Gastroesophageal sphincter (tissue), 4 donors: ENCODE measurements at places on chromosomes 2 and 18.

DNA sequence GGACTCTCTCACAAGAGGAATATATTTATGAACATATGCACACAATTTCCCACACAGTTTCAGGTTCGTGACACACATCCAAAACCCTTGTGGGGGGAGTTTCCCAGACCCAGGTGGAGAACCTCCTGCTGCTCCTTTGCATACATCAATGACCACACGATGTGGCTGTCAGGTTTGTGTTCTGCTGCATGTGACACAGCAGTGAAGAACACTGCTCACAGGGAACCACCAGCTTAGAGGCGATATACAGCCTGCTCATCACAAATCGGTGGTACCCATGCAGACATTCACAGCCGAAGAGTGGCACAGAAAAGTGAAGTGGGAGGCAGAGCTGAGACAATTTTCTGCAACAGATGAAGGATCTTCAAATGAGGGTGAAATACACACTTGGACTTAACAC lies 175.6 kb upstream of the ZFP36L2 start:
- ATAC-seq: no peak
- H3K27me3 ChIP-seq: no peaks in the 10 kb centered on the region
- no peak overlapping the region for H3K27ac ChIP-seq
- H3K36me3 ChIP-seq: no peaks in the 10 kb centered on the region
- H3K4me3 ChIP-seq: no peak overlapping the region

- H3K36me3 ChIP-seq: no peaks in the 10 kb centered on the region
- H3K4me1 ChIP-seq: no peaks in the 10 kb centered on the region
- H3K27me3 ChIP-seq: no peaks in the 10 kb centered on the region
- no peak overlapping the region for H3K27ac ChIP-seq
Measured at GRCh38 chr2:164554487-164554886, 66.8 kb downstream of the GRB14 start.

- peaks cover under 1% of the 10 kb centered on the region for H3K27me3 ChIP-seq
- no peaks in the 10 kb centered on the region for H3K4me1 ChIP-seq
- H3K4me3 ChIP-seq: no peak overlapping the region
Measured at GRCh38 chr18:36107477-36107876, 21.7 kb downstream of the SLC39A6 start.

GRCh38 chr2:85016446-85016845 lies 45.5 kb downstream of the KCMF1 start:
- peak overlapping the region; percentile 56 for H3K27ac ChIP-seq
- H3K4me1 ChIP-seq: peaks cover 12% of the 10 kb centered on the region
- H3K4me3 ChIP-seq: no peak overlapping the region
- H3K36me3 ChIP-seq: no peaks in the 10 kb centered on the region

- ATAC-seq: no peak
- no peaks in the 10 kb centered on the region for H3K27me3 ChIP-seq
- H3K36me3 ChIP-seq: no peaks in the 10 kb centered on the region
- no peaks in the 10 kb centered on the region for H3K4me1 ChIP-seq
- no peak overlapping the region for H3K4me3 ChIP-seq
Measured at GRCh38 chr18:40546875-40547274, 1408.2 kb upstream of the PIK3C3 start.

GRCh38 chr2:171004363-171004762 lies 75.3 kb downstream of the GORASP2 start:
- ATAC-seq: no peak
- no peak overlapping the region for H3K4me3 ChIP-seq
- H3K27ac ChIP-seq: no peak overlapping the region
- peaks cover 10% of the 10 kb centered on the region for H3K36me3 ChIP-seq
- no peaks in the 10 kb centered on the region for H3K27me3 ChIP-seq

DNA sequence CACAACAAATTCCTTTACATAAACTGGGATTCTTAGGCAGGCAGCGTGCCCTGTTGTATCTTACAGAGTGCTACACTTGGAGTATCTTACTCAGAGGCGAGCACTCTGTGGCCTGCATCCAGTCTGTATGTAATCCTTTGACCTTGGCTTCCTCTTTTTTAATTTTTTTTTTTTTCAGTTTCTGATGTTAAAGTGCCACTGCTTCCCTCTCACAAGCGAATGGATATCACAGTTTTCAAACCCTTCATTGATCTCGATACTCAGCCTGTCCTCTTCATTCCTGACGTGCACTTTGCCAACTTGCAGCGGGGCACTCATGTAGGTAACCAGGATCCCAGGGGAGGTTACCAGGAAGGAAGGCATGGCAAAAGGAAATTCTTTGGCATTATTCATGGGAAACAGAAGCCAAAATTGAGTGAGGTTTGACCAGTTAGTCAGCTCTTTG lies 40.4 kb downstream of the GRHL1 start:
- no peaks in the 10 kb centered on the region for H3K27me3 ChIP-seq
- no peak overlapping the region for H3K4me3 ChIP-seq
- no peaks in the 10 kb centered on the region for H3K36me3 ChIP-seq
- H3K27ac ChIP-seq: no peak overlapping the region
- ATAC-seq: no peak
- H3K4me1 ChIP-seq: peaks cover 20% of the 10 kb centered on the region

- H3K36me3 ChIP-seq: no peaks in the 10 kb centered on the region
- no peak overlapping the region for H3K4me3 ChIP-seq
- no peaks in the 10 kb centered on the region for H3K27me3 ChIP-seq
- H3K4me1 ChIP-seq: no peaks in the 10 kb centered on the region
- peak overlapping the region; percentile 98 for H3K27ac ChIP-seq
- no peak for ATAC-seq
Measured at GRCh38 chr2:10045561-10046355, 2.4 kb downstream of the KLF11 start.

DNA sequence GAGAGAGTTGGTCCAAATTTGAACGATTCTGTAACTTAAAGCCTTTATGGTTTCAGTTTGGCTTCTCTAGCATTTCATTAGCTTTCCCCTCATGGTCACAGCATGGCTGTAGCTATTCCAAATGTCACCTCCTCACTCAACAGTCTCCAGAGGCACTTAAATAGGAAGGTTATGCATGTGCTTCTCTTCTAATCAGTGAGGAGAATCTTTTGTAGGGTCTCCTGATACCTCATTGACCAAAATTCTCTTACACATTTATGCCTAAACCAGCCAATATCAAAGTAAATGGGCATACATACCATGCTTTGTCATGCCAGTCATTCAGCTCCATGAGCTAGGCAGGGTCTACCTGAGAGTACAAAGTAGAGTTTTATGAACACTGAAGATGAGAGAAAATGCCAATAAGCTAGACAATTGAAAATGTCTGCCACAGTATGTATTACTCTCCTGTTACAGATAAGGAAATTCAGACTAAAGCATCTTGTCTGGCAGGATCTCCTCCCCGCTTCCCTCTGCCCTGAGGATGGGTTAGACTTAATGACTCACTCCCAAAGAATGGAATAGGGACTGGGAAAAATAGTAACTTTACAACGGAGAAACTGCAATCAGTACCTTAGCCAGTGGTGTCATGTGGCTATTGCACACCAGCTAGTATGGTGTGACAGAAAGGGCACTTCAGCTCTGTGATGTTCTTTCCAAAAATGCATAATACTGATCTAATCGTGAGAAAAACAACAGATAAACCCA lies 15.4 kb downstream of the DSG2 start:
- no peak overlapping the region for H3K27ac ChIP-seq
- ATAC-seq: no peak
- H3K4me1 ChIP-seq: no peaks in the 10 kb centered on the region
- no peaks in the 10 kb centered on the region for H3K27me3 ChIP-seq
- no peak overlapping the region for H3K4me3 ChIP-seq
- H3K36me3 ChIP-seq: no peaks in the 10 kb centered on the region

- no peaks in the 10 kb centered on the region for H3K4me1 ChIP-seq
- no peak overlapping the region for H3K4me3 ChIP-seq
- no peaks in the 10 kb centered on the region for H3K27me3 ChIP-seq
- no peak for ATAC-seq
- no peaks in the 10 kb centered on the region for H3K36me3 ChIP-seq
- H3K27ac ChIP-seq: no peak overlapping the region
Measured at GRCh38 chr2:103986001-103986400, 867.9 kb upstream of the POU3F3 start.

GRCh38 chr2:183059561-183059960 lies 19.0 kb upstream of the DUSP19 start:
- H3K27me3 ChIP-seq: no peaks in the 10 kb centered on the region
- no peaks in the 10 kb centered on the region for H3K4me1 ChIP-seq
- no peak for ATAC-seq
- no peak overlapping the region for H3K4me3 ChIP-seq

GRCh38 chr18:35835833-35836232 lies 136.6 kb upstream of the RMP24 start:
- ATAC-seq: no peak
- no peaks in the 10 kb centered on the region for H3K27me3 ChIP-seq
- H3K4me1 ChIP-seq: peaks cover 9% of the 10 kb centered on the region
- H3K4me3 ChIP-seq: no peak overlapping the region
- H3K27ac ChIP-seq: no peak overlapping the region
- H3K36me3 ChIP-seq: no peaks in the 10 kb centered on the region

GRCh38 chr2:42965196-42965595 lies 172.8 kb upstream of the HAAO start:
- no peaks in the 10 kb centered on the region for H3K27me3 ChIP-seq
- H3K4me3 ChIP-seq: no peak overlapping the region

GRCh38 chr2:7515327-7515726 lies 598.1 kb downstream of the RNF144A start:
- H3K4me1 ChIP-seq: no peaks in the 10 kb centered on the region
- H3K27me3 ChIP-seq: no peaks in the 10 kb centered on the region
- no peak overlapping the region for H3K27ac ChIP-seq
- no peak for ATAC-seq
- no peak overlapping the region for H3K4me3 ChIP-seq

DNA sequence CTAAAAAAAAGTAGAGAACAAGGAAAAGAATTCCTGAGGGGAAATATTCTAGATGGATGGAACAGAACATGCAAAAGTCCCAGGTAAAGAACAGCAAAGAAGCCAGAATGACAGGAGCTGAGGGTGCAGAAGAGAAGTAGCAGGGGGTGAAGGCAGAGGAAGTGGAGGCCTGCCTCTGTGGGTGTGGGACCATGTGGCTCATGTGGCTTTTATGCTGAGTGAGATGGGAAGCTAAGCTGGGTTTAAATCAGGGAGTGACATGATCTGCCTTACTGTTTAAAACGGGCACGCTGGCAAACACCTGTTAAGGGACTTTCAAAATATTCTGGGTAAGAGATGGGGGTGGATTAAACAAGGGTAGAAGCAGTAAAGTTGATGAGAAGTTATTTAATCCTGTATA lies 40.0 kb downstream of the GKN2 start:
- peaks cover 21% of the 10 kb centered on the region for H3K4me1 ChIP-seq
- no peaks in the 10 kb centered on the region for H3K36me3 ChIP-seq
- H3K4me3 ChIP-seq: no peak overlapping the region

DNA sequence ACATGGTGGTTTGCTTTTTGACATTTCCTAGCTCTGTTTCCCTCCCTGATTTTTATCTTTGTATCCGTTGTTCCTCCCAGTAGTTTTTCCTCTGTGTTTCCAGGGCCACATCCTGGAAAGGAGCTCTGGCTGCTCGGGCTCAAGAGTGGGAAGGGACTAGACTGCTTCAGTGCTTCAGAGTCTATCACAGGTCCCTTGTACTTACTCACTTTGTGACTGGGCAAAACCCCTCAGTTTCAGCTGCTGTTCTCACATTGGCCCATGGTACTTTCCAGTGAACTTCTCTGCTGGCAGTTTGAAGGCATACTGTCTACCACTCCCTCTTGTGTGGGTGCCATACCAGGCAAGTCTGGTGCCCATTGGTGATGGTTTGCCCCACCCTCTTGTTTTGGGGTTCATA lies 7.5 kb upstream of the STAMBP start:
- no peaks in the 10 kb centered on the region for H3K36me3 ChIP-seq
- ATAC-seq: no peak
- H3K4me3 ChIP-seq: no peak overlapping the region
- peaks cover 8% of the 10 kb centered on the region for H3K4me1 ChIP-seq

- no peak overlapping the region for H3K4me3 ChIP-seq
- ATAC-seq: no peak
- H3K27ac ChIP-seq: no peak overlapping the region
- peaks cover 55% of the 10 kb centered on the region for H3K36me3 ChIP-seq
- no peaks in the 10 kb centered on the region for H3K27me3 ChIP-seq
Measured at GRCh38 chr2:121338281-121338680, 53.3 kb upstream of the TFCP2L1 start.

- H3K27me3 ChIP-seq: no peaks in the 10 kb centered on the region
- no peak for ATAC-seq
- H3K36me3 ChIP-seq: no peaks in the 10 kb centered on the region
- H3K4me3 ChIP-seq: no peak overlapping the region
- H3K27ac ChIP-seq: no peak overlapping the region
Measured at GRCh38 chr2:200188876-200189275, 117.6 kb upstream of the SPATS2L start.

DNA sequence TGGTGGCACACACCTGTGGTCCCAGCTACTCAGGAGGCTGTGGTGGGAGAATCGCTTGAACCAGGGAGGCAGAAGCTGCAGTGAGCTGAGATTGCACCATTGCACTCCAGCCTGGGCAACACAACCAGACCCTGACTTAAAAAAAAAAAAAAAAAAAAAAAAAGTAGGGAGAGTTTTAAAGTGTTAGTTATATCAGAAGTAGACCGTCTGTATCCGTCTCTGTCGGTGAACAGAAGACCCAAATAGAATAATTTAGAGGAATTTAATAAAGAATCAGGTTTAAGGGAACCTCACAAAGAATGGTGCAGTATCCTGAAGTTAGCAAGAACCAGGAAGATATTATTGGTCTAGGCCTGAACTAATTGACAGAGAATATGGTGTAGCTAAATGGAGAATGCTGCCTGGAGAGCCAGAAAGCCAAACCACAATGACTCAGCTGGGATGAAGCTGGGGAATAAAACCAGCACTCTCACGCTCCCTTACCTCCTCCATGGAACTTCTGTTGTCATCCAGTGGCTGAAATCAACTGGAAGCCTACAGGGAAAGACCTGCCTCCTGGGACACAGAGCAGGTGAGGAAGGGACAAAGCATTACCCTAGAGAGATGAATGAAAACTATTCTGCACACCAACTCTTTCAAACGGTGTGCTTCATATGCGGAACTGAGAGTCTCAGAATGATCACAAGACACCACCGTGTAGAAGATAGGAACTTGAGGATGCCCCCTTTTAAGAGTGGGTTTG lies 39.1 kb upstream of the PLEKHM3 start:
- no peaks in the 10 kb centered on the region for H3K36me3 ChIP-seq
- no peak for ATAC-seq
- peaks cover 3% of the 10 kb centered on the region for H3K27me3 ChIP-seq
- H3K27ac ChIP-seq: no peak overlapping the region
- H3K4me3 ChIP-seq: no peak overlapping the region
- no peaks in the 10 kb centered on the region for H3K4me1 ChIP-seq

DNA sequence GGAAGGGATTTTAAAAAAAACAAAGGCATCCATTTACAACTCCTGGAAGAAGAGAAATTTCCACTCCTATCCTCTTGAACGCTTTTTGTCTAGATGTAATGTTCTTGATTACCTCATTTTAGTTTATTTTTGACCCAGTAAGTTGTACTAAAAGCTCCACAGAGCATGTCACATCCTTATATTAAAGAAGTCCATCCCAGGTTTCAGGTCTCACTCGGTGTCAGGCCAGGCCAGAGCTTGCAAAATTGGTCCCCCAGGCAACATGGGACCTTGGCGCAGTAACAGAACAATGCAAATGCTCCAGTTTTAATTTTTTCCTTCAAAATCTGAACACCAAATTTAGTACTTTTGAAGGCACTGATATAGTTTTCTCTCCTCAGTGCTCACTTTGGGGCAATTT lies 218.4 kb upstream of the REV1 start:
- no peak overlapping the region for H3K4me3 ChIP-seq
- no peak overlapping the region for H3K27ac ChIP-seq
- H3K36me3 ChIP-seq: no peaks in the 10 kb centered on the region
- ATAC-seq: no peak
- H3K4me1 ChIP-seq: no peaks in the 10 kb centered on the region

GRCh38 chr2:142675398-142675797 lies 202.1 kb upstream of the KYNU start:
- H3K4me3 ChIP-seq: no peak overlapping the region
- H3K27ac ChIP-seq: no peak overlapping the region
- H3K27me3 ChIP-seq: no peaks in the 10 kb centered on the region
